Cortex of kidney (tissue), 1 donor: ENCODE measurements at places on chromosomes 16 and 17.

DNA sequence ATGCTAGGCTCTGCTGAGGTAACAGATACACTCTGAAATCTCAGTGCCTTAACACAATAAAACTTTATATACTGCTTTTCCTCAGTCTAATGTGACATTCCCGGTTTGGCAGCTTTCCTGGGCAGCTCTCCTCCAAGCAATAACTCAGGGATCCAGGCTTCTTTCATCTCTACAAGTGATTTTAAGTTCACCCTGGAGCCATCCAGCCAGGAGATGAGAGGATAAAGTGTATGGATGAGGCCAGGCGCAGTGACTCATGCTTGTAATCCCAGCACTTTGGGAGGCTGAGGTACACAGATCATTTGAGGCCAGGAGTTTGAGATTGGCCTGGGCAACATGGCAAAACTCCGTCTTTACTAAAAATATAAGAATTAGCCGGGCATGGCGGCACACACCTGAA, 147.2 kb downstream of the UTP18 start:
- no peak for DNase-seq

- no peak for DNase-seq
Observed at GRCh38 chr17:61175298-61176142, 224.1 kb upstream of the TBX2 start.

GRCh38 chr17:43403846-43404245, 5.1 kb downstream of the ARL4D start:
- DNase-seq: no peak

GRCh38 chr16:25035494-25036405, 20.6 kb upstream of the ARHGAP17 start:
- DNase-seq: no peak

DNA sequence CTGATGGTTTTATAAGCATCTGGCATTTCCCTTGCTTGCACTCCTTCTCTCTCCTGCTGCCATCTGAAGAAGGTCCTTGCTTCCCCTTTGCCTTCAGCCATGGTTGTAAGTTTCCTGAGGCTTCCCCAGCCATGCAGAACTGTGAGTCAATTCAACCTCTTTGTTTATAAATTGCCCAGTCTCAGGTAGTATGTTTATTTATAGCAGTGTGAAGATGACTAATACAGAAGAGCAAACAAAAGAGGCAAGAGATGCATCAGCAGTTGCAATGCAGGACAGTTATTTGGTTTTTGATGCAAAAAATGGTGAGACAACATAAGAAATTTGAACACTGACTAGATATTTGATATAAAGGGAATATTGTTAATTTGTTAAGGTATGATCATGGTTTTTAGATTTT, 16.8 kb downstream of the TMEM100 start:
- DNase-seq: no peak

DNA sequence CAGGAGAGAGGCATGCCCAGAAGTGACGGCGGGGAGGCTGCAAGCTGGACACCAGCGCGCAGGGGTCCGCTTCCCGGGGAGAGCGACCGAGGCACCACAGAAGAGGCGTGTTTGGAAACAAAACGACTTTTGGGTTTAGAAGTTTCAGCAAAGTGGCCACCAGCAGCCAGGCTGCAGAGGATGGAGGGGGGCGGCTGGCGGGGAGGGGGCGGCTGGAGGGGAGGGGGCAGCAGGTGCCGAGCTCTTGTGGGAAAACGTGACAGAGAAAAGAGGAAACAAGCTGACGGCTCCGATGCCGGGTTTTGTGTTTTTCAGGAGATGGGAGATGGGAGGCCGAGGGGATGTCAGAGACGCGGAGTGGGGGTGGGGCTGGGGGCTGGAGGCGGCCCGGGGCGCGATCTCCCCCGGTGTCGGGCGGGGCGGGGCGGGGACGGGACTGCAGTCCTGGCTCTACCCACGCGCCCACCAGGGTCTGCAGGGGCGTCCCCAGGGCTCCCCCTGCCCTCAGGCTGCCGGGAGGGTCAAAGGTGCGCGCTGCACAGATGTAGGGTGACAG, 32.1 kb upstream of the RPH3AL start:
- no peak for DNase-seq

GRCh38 chr16:4443986-4444385, 18.3 kb downstream of the DNAJA3 start:
- no peak for DNase-seq

GRCh38 chr17:42512733-42513251, 23.2 kb upstream of the NAGLU start:
- no peak for DNase-seq

- no peak for DNase-seq
Observed at GRCh38 chr16:23893986-23894385, 58.2 kb downstream of the PRKCB start.

DNA sequence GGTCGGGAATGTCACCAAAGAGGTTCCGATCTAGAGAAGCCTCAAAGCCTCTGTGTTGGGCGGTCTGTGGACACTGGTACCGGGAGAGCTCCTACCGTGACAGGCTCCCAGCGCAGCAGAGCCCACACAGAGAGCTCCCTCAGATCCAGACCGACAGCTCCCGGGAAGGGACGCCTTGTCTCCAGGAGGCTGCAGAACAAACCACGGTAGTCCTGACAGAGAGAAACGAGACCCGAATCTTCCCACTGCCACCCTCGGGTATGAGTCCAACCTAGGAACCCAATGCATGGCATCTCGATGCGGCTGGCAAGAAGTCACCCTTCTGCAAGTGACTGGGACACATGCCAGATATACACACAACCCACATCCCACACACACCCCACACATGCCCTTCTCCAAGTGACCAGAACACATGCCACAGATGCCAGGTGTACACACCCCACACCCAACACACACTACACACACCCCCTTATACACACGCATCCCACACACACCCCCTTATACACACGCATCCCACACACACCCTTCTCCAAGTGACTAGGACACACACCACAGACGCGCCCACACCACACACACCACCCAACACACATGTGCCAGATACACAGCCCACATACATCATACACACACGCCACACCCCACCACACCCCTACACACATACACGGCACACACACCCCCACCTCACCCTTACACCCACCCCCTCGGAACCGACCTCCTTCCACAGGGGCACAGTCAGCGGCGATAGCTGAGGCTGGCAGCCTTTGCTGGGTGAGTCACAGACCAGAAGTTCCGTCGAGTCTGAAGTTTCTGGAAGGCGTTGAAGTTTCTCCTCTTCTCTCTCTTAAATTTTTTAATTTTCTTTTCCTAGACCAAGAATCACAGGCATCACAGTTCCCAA, 15.9 kb upstream of the CYTH1 start:
- DNase-seq: no peak

DNA sequence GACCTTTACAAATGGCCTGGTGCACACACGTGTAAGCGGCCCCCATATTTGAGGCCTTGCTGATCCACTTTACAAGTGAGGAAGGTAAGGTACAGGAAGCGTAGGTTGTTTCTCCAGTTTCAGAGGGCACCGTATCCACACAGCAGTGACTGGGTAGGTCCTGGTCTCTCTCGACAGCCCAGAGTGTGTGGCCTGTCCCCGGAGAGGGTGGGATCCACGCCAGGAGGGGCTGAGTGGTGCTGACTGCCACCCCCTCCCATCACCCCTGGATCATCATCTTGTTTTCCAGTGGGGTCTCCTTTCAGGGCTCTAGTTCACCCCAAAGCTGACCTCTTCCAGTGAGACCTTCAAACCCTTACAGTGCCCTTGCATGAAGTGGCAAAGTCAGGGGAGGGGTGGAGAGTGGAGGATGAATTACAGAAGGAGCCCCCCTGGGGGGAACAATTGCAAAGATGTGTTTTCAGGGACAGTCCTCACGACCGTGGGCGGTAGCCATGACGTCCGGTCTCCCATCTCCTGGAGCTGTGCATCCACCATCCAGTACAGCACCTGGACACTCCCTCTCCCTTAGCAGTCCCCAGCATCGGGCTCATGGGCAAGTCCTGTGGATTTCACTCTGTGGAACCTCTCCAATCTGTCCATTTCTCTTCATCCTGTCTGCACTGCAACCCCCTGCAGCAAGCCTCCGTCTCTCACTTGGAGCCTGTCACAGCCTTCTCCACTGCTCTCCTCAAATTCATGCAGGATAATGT, 4.5 kb upstream of the BANP start:
- DNase-seq: no peak

DNA sequence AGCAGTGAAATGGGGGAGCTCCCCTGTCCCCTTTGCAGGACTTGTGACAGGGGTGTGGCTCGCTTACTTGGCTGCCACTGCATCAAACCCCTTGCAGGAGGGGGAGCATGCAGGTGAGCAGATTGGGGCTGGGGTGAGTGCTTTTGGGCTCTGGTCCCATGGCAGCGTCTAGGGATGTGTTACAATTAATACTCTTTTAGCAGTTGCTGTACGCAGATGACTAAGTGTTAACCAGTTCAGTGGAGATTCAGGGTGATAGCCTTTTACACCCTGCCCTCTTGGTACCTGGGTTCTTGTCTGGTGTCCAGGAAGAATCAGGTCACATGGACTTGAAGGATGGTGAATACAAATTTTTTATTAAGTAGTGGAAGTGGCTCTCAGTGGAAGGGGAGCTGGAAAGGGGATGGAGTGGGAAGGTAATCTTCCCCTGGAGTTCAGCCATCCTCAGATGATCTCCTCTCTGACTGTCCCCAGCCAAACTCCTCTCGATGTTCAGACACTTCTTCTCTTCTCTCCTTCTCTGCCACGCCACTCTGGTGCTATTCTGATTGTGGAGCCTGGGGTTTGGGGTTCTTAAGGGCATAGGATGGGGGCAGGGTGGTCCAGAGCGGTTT, 100.1 kb downstream of the MARF1 start:
- no peak for DNase-seq

DNA sequence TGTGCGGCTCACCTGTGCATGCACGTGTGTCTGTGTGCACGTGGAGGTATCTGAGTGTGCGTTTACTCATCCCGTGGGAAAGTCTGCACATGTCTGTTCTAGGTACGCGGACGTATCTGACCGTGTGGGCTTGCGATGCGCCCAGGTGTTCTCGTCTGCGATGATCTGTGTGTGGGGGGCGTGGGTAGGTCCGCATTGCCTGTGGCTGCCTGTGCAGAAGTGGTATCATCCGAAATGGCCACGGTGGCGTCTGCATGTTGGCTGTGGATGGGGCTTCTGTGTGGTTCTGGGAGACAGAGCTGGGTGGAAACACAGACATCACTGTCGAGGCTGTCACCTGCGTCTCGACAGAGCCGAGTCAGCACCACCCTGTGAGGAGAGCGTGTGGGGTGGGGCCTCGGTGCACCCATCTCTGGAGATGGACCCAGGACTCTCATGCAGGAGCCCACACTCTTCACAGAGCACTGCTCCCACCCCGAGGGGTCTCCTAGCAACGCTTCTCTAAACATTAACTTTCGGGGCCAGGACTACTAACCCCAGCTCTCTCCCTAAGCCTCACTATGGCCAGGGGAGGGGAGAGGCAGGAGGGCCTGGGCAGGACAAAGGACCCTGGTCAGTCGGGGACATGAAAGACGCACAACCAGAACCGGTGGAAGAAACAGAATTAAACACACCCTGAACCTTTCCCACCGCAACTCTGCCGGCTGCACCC, 8.4 kb downstream of the DPEP1 start:
- DNase-seq: no peak

GRCh38 chr16:61763013-61763412, 273.2 kb downstream of the CDH8 start:
- DNase-seq: no peak

- no peak for DNase-seq
Observed at GRCh38 chr16:17777408-17777863, 306.7 kb upstream of the XYLT1 start.

DNA sequence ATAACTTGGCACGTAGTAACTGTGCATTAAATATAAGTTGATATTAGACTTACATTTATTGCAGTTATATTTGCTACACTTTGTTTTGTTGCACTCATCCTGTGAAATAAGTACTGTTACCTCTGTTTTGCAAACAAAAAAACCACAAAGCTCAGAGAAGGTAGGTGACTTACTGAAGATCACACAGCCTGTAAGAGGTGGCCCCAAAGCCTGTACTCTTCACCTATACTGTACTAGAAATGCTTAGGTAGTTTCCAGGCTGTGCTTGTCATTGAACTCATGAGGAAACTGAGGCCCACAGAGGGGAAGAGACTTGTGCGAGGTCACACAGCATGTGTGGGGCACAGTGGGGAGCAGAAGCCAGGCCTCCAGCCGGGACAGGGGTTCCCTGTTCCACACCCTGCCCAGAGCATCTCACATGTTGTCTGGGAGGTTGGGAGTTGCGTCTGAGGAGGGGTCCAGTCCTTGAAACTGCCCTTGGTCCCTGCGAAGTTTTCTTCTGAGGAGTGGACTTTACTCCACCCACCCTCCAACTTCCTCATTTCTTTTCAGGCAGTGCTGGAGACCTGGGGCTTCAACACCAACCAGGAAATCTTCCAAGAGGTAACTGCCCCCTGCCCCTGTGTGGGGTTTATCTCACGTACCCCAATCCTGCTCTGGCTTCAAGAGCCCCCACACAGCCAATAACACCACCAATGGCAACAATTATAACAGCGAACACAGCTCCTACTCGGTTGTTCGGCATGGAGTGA, 13.0 kb downstream of the CETP start:
- DNase-seq: no peak

GRCh38 chr17:80859002-80859941, 132.4 kb upstream of the CHMP6 start:
- DNase-seq: no peak

- DNase-seq: no peak
Observed at GRCh38 chr16:15899538-15900100, 11.2 kb upstream of the CEP20 start.

- no peak for DNase-seq
Observed at GRCh38 chr16:5455110-5455509, 357.5 kb upstream of the EEF2KMT start.

DNA sequence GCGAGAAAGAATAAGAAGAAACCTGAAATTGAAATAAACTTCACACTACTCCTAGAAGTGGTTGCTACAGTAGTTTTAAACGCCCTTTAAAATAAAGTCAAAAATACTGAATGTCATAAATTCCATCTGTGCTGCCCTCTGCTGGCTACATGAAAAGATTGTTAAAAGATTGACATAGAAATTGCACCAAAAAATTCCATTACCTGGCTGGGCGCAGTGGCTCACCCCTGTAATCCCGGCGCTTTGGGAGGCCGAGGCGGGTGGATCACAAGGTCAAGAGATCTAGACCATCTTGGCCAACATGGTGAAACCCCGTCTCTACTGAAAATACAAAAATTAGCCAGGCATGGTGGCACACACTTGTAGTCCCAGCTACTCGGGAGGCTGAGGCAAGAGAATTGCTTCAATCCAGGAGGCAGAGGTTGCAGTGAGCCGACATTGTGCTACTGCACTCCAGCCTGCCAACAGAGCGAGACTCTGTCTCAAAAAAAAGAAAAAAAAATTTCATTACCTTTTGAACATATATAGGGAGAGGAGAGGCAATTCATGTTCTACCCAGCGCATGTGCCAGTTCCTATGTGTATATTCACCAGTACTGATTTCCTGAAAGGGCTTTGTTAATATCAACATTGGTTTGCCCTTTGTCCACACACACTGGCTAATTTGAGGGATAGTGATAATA, 36.5 kb downstream of the CYTH1 start:
- no peak for DNase-seq
